ENCODE measurements at places on chromosomes 16 and 17.

DNA sequence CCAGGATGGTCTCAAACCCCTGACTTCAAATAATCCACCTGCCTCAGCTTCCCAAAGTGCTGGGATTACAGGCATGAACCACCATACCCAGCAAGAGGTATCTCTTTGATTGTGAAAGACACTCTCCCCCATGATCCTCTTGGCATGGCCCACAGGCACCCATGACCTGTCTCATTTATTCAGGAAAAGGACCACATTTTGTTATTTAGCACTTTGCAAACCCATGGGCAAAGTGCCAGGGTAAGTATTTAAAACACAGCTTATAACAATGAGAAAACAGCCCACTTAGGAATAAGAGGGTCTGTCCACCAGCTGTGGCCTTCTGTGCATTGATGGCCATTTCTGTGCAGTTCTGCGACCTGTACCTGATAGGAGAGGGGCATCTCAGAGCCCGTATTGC lies 12.8 kb upstream of the AKTIP start:
- DNase-seq = no peak

- DNase-seq = no peak
Measured at GRCh38 chr16:89827383-89828198, 684 bp upstream of the SPIRE2 start.

DNA sequence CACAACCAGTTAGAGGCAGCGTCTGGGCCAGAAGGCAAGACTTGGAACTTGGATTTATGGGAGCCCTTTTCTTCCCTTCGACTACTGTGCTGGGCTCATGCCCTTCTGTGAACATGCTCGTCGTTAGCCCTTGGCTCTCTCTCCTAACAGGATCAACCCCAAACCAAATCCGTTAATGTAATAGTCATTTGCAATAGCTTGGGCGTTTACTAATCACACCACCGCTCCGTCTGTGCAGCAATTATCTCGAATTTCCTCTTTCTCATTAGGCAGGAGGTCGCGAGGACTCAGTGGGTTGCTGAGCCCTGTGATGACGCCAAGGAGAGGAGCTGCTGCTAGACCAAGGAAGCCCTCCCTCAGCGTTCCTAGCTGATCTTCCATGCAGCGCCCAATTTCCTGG lies 114.7 kb downstream of the ENGASE start:
- no peak for DNase-seq

GRCh38 chr17:62008294-62008693 lies 56.8 kb downstream of the MED13 start:
- DNase-seq = no peak

GRCh38 chr17:47119746-47120520 lies 69.2 kb downstream of the CDC27 start:
- DNase-seq = no peak

GRCh38 chr16:17512636-17513220 lies 42.0 kb upstream of the XYLT1 start:
- DNase-seq = no peak

DNA sequence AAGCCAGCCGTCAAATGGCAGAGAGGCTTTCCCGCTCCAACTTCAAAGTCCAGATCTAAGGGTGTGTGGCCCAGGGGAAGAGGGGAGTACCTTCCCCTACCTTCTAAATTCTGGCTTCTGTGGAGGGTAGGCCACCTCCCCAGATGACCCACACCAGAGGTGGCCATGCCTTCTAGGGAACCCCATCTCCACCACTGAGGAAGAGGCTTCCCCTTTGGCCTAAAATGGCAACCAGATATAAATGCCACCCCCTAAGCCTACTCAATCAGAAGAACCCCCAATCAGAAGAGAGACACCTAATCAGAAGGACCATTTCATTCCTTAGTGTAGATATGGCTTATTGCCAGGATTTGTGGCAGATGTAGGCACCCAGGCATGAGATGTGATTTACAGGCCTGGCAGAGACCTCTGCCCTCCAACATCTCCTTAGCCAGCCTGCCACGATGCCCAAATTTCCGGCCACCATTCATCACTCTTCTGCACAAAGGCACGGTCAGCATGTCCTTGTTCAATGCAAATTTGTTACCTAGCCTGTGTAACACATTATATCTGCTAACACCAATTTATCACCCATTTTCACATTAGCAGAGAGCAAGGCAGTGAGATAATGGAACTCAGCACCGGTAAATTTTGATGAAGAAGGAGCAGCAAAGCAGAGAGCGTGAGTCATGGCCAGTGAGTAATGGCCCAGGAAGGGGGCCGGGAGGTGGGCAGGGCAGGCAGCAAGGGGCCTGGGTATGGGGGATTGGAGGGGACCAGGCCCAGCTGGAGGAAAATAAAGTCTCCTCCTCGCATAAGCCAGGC lies 1.2 kb upstream of the MGAT5B start:
- DNase-seq = no peak

DNA sequence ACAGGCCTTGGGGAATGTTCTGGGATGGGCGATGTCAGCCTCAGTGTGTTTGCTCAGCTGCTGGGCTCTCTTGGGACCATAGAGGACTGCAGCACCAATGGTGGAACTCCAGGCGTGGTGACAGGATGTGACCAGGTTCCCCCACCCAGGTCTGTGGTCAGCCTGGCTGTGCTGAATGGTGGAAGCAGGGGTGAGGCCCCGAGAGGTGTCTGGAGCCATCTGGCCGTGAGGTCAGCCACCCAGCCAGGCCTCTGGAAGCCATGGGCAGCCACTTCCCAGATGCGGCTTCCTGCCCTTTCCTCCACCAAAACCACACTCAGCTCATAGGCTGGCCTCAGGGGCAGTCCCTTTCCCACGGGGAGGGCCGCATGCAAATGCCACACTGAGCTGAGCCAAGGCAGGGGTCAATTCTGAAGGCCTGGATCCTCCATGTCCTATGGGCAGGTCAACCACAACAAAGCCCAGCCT lies 7.8 kb upstream of the MAPK7 start:
- no peak for DNase-seq

GRCh38 chr17:79952901-79953300 lies 82.8 kb downstream of the TBC1D16 start:
- no peak for DNase-seq

GRCh38 chr17:12995106-12995895 lies 22.5 kb downstream of the ELAC2 start:
- DNase-seq = no peak

- no peak for DNase-seq
Measured at GRCh38 chr17:59483860-59484259, 81.5 kb upstream of the DHX40 start.

GRCh38 chr17:56432443-56432842 lies 161.1 kb upstream of the NOG start:
- no peak for DNase-seq

- no peak for DNase-seq
Measured at GRCh38 chr16:4426021-4426684, 485 bp downstream of the DNAJA3 start.
